ENCODE measurements at places on chromosomes 11 and 22. TPM values are rescaled to one million over a fixed set of nuclear protein-coding genes. Genes with fewer than 3 reads are reported as not detected.

DNA sequence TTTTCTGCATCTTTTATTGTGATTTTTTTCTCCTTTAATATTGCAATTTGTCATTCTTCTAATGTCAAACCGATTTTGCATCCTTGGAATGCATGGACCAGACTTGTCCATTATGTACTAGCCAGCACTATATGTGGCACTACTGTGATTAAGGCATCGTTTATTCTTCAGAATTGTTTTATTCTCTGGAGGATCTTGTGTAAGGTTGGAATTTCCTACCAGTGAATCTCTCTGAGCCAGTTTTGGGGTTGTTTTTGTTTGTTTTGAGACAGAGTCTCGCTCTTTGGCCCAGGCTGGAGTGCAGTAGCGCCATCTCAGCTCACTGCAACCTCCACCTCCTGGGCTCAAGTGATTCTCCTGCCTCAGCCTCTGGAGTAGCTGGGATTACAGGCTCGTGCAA, 58.5 kb downstream of the IGLL5 start:
- DNase-seq = no peak

DNA sequence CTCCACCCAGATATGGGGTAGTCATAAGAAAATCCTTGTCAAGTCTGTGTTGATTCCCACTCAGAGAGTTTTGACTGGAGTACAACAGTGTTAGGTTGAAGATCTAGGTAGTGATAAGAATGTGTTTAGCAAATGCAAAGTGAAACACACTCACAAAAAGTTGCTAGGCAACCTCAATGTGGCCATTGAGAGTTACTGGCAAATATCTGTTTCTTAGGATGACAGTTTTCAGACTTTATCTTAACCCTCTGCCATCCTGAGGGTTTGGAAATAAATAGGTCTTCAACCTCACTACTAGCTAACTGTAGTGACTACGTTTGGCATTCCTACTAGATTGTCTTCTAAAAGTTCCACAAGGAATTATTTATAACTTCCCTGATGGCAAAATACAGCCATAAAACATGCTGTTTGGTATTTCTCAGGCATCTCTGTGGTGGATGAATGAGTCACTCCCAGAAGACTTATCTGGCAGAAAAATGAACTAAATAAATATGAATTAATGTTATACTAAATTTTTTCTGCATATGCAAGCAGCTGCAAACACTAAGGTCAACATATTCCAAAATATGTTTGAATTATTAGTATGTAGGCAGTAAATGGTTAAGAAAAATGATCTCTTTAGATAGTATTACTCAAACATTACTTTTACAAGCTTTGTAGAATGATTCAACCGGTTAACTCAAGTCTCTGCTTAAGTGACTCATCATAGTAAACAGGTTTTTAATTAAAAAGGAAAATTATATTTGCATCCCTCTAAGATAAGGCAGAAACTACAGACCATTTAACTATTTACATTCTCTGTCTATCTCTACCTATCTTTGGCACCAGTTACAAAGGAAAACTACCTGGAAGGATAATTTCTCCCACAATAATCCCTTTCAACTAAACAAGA, 17.1 kb upstream of the SYTL2 start:
- DNase-seq = peak; percentile 20

DNA sequence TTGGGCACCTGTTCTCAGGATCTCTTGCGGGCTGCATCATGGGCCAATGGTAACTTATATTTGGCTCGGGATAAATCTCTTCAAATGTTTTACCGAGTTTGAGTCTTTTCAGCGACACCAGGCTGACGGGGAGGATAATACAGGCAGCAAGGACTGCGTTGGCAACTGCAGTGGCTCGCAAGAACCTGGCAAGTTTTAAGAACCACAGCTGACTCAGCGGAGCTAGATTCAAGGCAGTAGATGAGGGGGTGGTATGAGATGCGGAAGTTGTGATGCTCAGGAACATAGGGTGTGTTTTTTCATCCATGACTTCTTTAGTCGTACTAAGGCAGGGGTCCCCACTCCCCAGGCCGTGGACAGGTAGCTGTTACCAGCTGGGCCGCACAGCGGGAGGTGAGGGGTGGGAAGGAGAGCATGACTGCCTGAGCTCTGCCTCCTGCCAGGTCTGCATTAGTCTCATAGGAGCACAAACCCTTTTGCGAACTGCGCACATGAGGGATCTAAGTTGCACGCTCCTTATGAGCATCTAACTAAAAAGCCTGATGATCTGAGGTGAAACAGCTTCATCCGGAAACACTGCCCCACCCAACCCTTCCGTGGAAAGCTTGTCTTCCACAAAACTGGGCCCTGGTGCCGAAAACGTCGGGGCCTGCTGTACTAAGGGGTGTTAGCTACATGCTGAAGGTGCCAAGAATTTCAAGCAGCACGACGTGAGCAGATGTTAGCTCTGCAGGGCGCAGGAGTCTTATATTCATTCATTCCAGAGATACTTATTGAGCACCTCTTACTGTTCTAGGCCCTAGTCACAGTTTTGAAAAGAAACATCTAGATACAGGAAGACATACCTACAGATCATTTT, 6.4 kb upstream of the JAM3 start:
- DNase-seq = no peak

The ST3GAL4 gene
- 25.6 TPM for total RNA-seq

The PRR5L gene
- total RNA-seq = 2.6 TPM

The MMP11 gene
- total RNA-seq = 38.2 TPM

The FAM111A gene
- 1.7 TPM for total RNA-seq
